ENCODE measurements at places on chromosomes 1 and 21.

DNA sequence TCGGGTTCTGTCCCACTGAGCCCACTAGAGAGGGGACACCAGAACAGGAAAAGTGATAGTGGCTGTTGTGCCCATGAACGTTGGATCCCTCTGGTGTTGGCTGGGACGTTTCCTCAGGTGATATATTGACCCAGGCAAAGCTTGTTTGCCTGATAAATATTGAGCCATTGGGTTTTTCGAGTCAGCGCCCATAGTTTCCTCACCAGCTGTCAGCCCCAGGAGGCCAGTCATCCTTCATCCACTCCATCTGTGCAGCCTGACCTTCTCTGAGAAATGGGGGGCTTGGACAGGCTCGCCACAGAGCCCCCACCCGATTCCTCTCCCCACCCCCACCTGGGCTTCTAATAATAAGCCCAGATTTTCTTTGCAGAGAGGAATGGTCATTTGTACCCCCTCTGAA is 13.3 kb downstream of the DISP3 start:
- DNase-seq: no peak

DNA sequence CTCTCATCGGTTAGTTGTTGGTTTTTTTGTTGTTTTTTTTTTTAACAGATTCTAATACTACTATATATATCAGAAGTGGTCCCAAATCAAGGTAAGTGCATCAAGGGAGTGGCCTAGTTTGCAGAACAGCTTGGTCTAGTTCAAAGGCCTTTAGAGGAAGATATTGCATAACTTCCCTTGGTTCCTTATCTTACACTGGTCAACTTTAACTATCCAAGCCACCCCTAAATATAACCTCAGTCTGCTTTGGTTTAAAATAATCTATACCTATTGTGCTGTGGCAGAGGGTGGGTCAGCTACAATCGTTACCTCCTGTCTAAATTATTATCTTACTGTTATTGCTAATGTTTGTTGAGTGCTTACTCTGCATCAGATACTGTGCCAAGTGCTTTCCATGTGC is 6.9 kb downstream of the S100A12 start:
- DNase-seq: no peak

- DNase-seq: no peak
Observed at GRCh38 chr1:45775794-45776193, 25.3 kb upstream of the IPP start.

DNA sequence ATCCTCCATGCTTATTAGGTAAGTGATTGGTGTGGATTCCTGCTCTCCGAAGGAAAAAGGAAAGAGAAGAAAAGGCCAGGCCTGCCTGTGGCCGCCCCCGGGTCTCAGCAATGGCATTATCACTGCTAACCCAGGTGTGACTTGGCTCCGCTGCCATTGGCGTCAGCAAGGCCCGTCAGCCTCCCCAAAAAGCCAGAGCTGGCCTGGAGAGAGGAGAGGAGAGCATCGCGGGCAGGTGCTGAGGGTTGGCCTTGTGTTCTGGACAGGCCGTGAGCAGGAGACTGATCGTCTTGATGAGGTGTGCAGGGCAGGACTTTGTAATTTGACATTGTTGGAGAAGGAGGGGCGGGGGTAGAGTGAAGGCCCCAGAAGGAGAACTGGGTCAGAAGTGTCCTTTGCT is 186.4 kb downstream of the CAMTA1 start:
- no peak for DNase-seq

DNA sequence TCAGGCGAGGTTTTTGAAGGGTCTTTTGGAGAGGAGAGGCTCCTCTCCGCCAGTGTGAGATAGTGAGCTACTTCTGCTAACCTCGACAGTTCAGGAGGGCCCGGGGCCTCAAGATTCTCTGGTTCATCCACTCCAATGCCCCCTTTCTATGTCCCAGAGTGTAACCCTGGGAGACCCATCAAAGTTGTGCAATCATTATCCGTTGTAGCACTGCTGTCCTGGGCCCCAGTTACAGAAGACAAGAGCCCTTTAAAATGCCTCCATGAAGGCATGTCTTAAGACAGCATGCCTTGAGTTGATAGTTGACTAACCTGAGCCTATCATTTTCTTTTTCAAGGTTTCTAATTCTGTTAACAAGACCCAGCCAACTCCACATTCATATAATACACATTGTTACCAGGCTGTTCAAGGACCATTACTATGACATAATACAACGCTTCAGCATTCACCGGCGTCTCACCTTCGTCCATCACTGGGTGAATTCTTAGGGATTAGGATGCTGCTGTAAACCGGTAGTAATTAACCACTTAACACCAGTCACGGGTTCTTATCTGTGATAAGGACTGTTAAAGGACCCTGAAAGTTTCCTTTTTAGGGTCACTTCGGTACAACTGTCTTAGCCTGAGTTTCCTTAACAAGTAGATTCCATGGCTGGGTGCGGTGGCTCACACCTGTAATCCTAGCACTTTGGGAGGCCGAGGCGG is 37.4 kb upstream of the CDC42BPA start:
- DNase-seq: no peak

- DNase-seq: no peak
Observed at GRCh38 chr1:175204330-175204729, 11.8 kb upstream of the KIAA0040 start.

GRCh38 chr1:30409476-30410152 is 313.8 kb downstream of the MATN1 start:
- no peak for DNase-seq

Measured in hematopoietic multipotent progenitor cell (in vitro differentiated cells).